Thymus (tissue), 14 donors: ENCODE measurements at places on chromosomes 1 and 21. TPM values are rescaled to one million over a fixed set of nuclear protein-coding genes. Genes with fewer than 3 reads are reported as not detected.

- no peak for DNase-seq
These were observed 257.9 kb upstream of the AJAP1 start for GRCh38 chr1:4396551-4396950.

DNA sequence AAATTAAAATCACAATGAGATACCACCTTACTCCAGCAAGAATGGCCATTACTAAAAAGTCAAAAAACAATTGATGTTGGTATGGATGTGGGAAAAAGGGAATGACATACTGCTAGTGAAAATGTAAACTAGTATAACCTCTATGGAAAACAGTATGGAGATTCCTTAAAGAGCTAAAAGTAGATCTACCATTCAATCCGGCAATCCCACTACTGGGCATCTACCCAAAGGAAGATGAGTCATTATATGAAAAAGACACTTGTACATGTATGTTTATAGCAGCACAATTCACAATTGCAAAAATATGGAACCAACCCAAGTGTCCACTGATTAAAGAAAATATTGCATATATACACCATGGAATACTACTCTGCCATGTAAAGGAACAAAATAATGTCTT lies 37.2 kb downstream of the SUSD4 start:
- no peak for DNase-seq

Gene NES
- 3.7 TPM for total RNA-seq

- no peak for DNase-seq
These were observed at the start of gene TGFB2 for GRCh38 chr1:218344814-218345672. Gene TGFB2 (plus strand): TSS chr1:218345336. CDS start chr1:218346702, 1,366 bp downstream.

DNA sequence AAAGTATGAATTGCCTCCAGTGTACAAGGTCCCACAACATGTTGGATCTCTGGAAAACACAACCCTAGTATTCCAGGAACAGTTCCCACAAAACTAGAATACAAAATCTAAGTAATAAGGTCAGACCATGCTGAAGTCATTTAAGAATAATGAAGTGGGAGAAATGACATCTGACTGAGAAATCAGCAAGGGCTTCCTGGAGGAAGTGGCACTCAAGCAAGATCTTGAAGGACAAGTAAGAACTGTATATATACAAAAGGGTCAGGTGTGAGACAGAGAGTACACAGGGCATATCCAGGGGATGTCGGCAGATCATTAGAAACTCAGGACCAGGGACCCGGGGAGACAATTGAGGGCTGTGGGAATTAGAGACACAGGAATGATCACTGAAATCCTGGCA lies 18.7 kb downstream of the MIS18A start:
- no peak for DNase-seq

- no peak for DNase-seq
These were observed 84.7 kb downstream of the RIPK4 start for GRCh38 chr21:41681939-41682718.

DNA sequence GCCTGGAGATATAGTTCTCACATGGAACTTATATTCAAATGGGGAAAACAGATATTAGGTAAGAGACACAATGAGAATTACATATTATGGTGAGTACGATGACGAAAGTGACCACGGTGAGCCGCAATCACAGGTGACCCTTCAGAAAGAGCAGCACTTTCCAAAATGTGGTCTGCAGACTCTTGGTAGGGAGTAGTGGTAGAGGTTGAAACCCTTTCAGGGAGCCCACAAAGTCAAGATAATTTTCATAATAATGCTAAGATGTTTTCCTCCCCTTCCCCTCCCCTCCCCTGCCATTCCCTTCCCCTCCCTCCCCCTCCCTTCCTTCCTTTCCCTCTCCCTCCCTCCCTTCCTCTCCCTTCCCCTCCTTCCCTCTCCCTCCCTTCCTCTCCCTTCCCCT lies 83.5 kb upstream of the AKT3 start:
- no peak for DNase-seq

DNA sequence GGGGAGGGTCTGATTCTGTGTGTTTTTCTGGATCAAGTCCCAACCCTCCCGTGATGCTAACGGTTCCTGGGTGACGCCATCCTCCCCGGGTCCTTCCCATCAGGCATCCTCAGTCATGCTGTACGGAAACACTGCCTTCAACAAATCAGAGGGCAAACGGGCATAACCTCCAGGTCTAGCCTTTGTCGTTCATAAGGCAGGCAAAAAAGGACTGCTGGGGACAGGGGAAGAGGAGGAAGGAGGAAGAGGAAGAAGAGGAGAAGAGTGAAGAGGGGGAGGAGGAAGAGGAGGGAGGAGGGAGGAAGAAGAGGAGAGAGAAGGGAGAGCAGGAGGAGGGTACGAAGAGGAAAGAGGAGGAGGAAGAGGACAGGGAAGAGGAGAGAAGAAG lies 84.4 kb downstream of the ITPKB start:
- no peak for DNase-seq

- DNase-seq: no peak
These were observed 1.2 kb downstream of the MAPKAPK2 start for GRCh38 chr1:206685769-206686477.
